ENCODE measurements at places on chromosomes 12 and 14.

- DNase-seq: no peak
Observed at GRCh38 chr14:37438444-37438843, 156.6 kb downstream of the FOXA1 start.

GRCh38 chr12:130526813-130527212 lies 189.1 kb downstream of the PIWIL1 start:
- no peak for DNase-seq

DNA sequence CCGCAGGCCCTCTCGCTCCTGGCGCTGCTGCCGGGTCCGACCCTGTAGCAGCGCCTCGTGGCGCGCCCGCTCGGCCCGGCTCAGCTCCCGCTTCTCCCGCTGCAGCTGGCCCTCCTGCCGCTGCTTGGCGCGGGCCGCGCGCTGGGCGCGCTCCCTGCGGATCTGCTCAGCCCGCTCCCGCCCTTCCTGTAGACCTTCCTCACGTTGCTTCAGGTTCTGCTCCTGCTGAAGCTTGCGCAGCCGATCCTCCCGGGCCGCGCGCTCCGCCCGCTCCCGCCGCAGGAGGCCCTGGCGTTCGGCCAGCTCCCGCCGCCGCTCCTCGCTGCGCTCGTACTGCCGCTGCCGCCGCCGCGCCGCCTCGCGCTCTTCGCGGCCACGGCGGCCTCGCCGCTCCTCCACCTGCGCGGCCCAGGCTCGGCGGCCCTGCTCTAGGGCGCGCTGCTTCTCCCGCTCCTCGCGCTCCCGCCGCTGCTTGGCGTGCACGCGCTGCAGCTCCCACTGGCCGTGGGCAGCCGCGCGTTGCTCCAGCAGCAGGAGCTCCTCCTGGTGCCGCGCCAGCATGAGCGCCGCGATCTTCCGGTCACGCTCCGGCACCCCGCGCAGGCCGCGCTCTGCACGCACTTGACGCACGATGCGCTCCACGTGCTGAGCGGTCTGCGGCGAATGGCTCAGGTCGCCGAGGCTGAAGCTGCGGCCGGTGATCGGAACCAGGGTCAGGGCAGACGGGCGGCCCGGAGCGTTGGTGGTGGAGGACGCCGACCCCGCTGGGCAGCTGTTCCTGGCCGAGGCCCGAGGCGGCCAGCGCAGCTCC lies 2.4 kb downstream of the CCDC177 start:
- no peak for DNase-seq

- DNase-seq: no peak
Observed at GRCh38 chr12:114955414-114956014, 271.5 kb upstream of the TBX3 start.

- DNase-seq: no peak
Observed at GRCh38 chr14:41349289-41349910, 257.3 kb upstream of the LRFN5 start.
